COLO829 (cell line): ENCODE measurements at places on chromosomes 2 and 18.

GRCh38 chr2:8491296-8492027 is 190.4 kb upstream of the ID2 start:
- DNase-seq = no peak

DNA sequence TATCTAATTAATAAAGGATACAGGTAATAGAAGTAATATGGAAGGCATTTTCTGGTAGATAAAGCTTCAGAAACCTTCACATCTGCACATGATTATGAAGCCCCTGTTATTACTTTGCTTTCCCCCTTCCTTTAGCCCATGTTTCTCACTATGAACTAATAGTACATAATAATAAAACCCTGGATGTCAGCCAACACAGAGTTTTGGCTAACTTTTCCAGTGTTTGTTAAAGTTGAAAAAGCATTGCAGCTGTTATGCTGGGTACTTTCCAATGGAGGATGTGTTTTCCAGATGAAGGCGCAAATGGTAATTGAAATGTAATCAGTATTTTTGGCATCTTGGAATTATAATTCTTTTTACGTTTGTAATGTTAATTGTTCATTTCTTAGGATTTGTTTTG is 43.5 kb downstream of the SPTBN1 start:
- DNase-seq = no peak

GRCh38 chr2:189641002-189641401 is 20.3 kb upstream of the ASNSD1 start:
- no peak for DNase-seq

DNA sequence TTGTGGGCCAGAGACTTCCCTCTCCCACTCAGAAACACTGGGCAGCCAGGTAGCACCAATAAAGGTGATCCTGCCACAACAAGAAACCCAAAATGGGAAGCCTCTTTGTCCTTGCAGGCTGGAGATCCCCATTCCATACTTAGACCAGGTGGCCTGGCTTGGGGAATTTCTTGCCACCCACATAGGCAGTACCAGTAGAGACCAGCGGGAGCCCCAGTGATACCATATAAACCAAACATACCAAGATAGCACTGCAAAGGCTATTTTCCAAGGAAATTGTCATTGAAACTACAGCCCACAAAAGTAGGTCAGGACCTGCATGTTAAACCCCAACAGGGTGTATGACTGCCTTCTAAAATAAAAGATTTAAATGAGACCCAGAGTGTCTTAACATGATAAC is 171.6 kb downstream of the DIS3L2 start:
- no peak for DNase-seq

GRCh38 chr18:79400591-79401381 is 5.1 kb downstream of the NFATC1 start:
- no peak for DNase-seq

DNA sequence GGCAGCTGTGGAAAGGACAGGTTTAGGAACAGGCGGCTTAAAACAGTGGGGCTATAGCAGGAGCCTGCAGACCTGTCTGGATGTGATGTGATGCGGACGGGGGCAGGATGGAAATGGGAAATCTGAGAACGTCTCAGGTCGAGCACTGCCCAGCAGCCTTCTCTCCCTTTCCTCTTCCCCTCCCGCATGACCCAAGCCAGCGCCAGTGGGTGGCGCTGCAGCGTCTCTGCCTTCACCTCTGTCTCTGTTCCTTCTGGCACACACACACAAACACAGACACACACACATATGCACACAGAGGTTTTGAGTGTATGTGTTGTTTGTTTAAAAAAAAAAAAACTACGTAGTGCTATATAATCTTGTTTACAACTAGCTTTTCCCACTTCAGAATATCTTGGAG is 82.0 kb upstream of the SLC66A3 start:
- no peak for DNase-seq

DNA sequence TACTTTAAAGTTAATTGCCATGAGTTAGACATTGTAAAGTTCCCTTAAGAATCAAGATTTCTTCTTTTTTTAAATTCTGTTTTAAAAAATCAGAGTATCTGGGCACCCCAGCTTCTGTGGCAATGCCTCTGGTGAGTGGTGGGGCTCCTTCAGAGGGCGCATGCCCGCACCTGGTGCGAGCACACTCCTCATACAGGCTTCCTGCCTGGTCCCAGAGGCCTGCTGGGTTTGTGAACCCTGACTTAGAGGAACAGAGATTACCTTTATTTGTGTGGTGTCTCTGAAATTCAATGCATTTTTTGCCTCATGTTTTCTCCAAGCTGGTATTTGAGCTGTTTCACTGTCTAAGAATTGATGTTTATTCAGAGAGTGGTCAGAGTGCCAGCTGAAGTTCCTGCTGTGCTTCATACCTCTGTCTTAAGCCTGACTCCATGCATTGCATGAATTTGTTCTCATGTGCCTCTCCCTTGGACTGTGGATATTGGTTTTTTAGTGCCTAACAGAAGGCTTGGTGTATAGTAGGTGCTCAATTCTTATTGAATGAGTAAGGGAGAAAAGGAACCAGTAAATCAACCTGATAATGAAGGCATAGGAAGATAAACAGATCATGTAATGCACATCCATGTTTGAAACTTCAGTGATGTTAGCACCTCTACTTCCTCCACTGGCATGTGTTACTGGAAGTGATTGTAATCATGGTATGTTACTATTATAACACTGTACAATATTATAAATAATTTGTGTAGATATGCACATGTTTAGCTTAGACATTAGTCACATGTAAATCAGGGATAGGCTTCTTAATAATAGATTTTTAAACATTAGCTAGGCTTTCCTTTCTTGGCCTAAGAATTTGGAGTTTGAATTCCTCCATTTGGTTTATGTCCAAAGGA is 29.0 kb downstream of the PHLPP1 start:
- no peak for DNase-seq

- no peak for DNase-seq
These were observed 254.9 kb downstream of the PIEZO2 start for GRCh38 chr18:10894501-10894900.

DNA sequence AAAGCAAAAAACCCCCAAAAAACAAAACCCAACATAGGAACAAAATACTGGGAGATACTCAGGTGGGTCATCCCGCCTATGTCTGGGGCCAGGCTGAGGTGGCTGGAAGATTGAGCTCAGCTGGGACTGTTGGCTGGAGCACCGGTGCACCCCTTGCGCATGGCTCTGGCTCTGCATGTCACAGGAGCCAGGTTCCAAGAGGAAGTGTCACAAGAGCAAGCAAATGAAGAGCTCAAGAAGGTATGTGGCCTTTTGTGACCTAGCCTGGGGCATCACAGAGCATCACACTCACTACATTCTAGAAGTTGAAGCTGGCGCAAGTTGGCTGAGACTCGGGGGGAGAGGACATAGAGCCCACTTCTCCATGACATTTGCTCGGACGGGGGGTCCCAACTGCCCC is 40.6 kb downstream of the PDCL3 start:
- DNase-seq = no peak

GRCh38 chr2:12764075-12764730 is 47.5 kb downstream of the TRIB2 start:
- DNase-seq = no peak

DNA sequence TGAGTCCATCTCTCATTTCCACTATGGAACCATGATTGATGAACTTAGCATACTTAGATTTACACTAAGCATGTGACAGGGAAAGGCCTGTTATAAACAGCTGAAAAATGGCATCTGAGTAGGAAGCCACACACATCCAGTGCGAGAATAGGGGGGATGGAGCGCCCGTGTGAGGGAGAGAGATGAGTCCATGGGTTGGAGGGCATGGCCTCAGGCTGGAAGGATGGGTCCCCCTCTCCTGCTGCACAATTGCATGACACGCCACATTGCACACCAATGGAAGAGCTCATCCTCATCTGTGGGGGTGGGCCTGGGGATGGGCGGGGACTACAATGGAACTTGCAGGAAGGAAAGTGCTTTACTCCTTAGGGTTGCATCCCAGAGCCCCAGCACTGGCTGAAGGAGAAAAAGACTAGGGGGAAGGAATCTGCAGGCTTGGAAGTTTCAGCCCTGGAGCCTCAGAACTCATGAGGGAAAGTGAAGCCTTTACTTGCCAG is 46.4 kb upstream of the CXCR4 start:
- no peak for DNase-seq

DNA sequence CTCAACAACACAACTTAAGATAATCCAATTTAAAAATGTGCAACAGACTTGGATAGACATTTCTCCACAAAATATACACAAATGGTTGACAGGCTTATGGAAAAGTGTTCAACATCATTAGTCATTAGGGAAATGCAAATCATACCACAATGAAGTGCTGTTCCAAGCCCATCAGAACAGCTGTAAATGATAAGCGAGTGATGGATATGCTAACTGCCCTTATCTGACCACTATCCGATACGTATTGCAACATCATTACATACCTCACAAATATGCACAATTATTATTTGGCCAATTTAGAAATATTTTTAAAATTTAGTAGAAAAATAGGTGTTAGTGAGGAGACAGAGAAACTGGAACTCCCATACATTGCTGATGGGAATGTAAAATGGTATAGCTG is 62.2 kb downstream of the PPP4R1 start:
- no peak for DNase-seq

- no peak for DNase-seq
These were observed 62.4 kb upstream of the OTOF start for GRCh38 chr2:26540306-26540705.

- DNase-seq = no peak
These were observed 166.3 kb downstream of the NRP2 start for GRCh38 chr2:205848601-205849000.

GRCh38 chr2:74333896-74334586 is 9.2 kb downstream of the SLC4A5 start:
- DNase-seq = no peak

DNA sequence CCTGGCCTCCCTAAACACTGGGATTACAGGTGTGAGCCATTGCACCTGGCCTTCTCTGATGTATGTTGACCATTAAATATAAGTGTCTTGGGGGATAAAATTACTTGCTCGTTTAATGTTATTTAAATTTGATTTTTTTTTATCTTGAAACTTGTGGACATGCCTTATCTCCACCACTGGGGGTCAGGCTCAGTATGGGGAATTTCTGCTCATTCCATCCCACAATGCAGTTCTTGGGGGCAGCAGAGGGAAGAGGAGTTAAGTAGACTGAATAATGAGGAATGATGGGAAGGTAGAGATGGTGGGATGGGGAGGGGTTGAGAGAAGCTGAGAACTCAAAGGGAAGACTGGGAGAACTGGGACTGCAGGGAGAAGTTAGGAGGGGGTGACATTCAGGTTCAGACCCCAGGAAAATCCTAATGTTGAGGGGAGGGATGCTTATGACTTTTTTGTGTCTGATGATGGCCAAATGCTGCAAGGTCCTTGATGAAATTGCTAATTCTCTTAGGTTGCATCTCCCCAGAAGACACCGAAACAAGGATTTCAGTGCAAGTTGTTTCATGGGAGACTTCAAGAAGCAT is 174.2 kb downstream of the MIB1 start:
- DNase-seq = peak; percentile 38

GRCh38 chr2:29009711-29010677 is 28.9 kb downstream of the TOGARAM2 start:
- DNase-seq = no peak

- DNase-seq = no peak
These were observed 106.4 kb downstream of the BCL2L11 start for GRCh38 chr2:111226876-111227700.

DNA sequence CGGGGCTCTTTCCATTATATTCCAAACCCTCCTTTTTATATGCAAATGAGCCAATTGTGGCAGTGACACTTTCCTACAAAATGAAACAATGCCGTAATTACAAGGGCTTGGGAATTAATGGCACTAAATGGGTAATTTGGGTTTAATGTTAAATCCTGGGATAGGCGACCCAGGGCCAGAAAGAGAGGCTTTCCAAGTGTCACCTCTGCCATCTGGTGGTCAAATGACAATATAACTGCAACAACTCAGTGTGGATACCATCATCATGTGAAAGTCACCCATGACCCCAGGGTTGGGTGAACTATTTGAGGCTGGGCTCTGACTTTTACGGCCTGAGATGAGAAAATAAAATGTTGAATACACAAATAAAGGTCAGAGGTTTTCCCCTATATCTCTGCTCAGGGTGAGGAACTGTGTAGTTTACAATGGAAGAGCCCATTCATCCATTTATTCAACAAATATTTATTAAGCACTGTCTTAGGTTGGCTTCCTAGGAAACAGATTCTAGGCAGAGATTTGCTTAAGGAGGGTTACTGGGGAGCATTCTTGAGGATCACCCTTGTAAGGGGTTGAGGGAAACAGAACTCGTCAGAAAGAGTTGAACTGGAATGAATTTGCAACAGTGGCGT is 13.6 kb upstream of the THADA start:
- DNase-seq = peak; percentile 54

- no peak for DNase-seq
These were observed 246.3 kb upstream of the MYT1L start for GRCh38 chr2:2577407-2577831.

DNA sequence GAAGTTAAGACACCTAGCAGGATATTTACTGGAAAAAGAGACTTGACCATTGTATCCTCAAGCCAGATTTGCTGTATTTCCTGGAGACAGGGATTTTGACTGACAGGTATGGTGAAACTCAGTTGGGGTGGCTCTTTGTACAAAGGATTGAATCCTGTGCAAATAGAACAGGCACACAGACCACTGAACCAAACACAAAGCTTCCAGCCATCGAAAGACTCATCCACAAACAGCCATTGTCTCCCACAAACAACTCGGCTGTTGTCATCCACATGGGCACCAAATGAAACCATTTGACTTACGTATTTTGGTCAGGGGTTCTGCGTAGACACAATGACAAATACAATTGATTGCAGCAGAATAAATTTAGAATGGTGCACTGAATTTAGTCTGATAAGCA is 15.9 kb downstream of the RNF152 start:
- no peak for DNase-seq

- no peak for DNase-seq
These were observed 677.5 kb upstream of the FSHR start for GRCh38 chr2:49831698-49832367.

- DNase-seq = no peak
These were observed 87.2 kb downstream of the SOWAHC start for GRCh38 chr2:109701362-109701761.

DNA sequence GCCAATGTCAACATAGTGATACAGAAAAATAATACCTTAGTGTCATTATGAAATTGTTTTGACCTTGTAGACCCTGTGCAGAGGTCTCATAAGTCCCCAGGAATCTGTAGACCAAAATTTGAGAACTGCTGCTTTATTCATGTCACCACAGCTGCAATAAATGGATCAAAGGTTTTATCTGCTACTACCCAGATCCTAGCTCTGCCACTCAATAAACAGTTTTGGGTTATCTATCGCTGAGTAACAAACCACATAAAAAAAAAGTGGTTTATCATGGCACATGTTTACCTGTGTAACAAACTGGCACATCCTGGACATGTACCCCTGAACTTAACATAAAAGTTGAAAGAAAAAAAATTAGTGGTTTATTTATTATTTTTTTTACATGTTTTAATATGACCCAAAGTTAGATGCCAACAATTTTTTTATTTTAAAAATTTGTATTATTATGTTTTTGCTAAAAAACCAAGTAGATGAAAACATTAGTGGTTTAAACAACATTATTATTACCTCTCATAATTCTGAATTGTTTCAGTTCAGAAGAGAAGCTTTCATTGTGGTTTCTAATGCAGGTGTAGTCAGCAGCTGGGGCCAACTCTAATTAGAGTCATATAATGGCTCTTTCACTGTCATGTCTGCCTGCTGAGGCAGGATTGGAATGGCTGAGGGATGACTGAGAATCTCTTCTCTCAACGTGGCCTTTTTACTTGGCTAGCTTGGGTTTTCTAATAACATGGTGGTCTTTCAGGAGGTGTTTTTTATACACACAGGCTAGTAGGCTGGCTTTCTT is 103.3 kb upstream of the SLC38A11 start:
- DNase-seq = no peak
